ENCODE measurements at places on chromosomes 13 and 19. TPM values are rescaled to one million over a fixed set of nuclear protein-coding genes. Genes with fewer than 3 reads are reported as not detected.

The MRPL4 gene
- total RNA-seq: 67.3 TPM

The ZSCAN4 gene
- not detected for total RNA-seq

The GRWD1 gene
- total RNA-seq: 37.2 TPM

The CYP2F1 gene
- total RNA-seq: not detected

The APOC1 gene
- 145 TPM for total RNA-seq

The EDDM13 gene
- not detected for total RNA-seq

The KLK15 gene
- total RNA-seq: 0.26 TPM

The APOC4 gene
- total RNA-seq: not detected

The GDF15 gene
- 106 TPM for total RNA-seq

The SHISA7 gene
- 0.05 TPM for total RNA-seq

The NALCN gene
- 0.70 TPM for total RNA-seq

The FBL gene
- 327 TPM for total RNA-seq

The MICOS13 gene
- total RNA-seq: 42.2 TPM

The ZBTB32 gene
- total RNA-seq: not detected

The IGSF23 gene
- total RNA-seq: 0.93 TPM

The GPR12 gene
- total RNA-seq: 0.14 TPM

The TEX26 gene
- not detected for total RNA-seq

The GNG7 gene
- total RNA-seq: 12.2 TPM

The CEACAM20 gene
- total RNA-seq: 2.3 TPM

The FGF22 gene
- not detected for total RNA-seq

The ZNF587B gene
- 20.9 TPM for total RNA-seq
